Nephron progenitor cell (in vitro differentiated cells): ENCODE measurements at places on chromosomes 13 and 19.
A peak's percentile ranks its signal among the peaks of the same experiment; 100 is the strongest.

- DNase-seq, result no peak
Measured at GRCh38 chr13:59823486-59823885, 340.2 kb downstream of the DIAPH3 start.

DNA sequence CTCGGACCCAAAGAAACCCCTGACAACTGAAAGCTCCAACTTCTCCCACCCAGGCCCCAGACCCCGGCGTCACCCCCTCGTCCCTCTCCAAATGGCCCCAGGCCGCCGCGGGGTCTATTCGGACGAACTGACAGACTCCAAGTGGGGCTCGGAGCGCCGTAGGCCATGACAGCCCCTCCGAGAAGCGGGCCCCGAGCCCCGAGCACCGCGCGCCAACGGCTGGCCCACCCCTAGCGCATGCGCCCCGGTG, 360 bp downstream of the DDX39A start:
- peak; percentile 92 for DNase-seq

- DNase-seq, result no peak
Measured at GRCh38 chr19:31678421-31678820, 329.2 kb upstream of the TSHZ3 start.

GRCh38 chr13:43785650-43786471, 911 bp downstream of the ENOX1 start:
- peak; percentile 72 for DNase-seq

GRCh38 chr13:23687614-23688013, 117.4 kb downstream of the TNFRSF19 start:
- DNase-seq, result no peak
